Central memory CD4-positive, alpha-beta T cell (primary cell): ENCODE measurements at places on chromosomes 12 and 14.
A peak's percentile ranks its signal among the peaks of the same experiment; 100 is the strongest.

- no peak for DNase-seq
Observed at GRCh38 chr12:123071099-123071800, 79.6 kb downstream of the PITPNM2 start.

- no peak for DNase-seq
Observed at GRCh38 chr12:111469401-111469800, 63.7 kb downstream of the SH2B3 start.

- DNase-seq, result no peak
Observed at GRCh38 chr12:27852742-27853141, 72.7 kb upstream of the MANSC4 start.

DNA sequence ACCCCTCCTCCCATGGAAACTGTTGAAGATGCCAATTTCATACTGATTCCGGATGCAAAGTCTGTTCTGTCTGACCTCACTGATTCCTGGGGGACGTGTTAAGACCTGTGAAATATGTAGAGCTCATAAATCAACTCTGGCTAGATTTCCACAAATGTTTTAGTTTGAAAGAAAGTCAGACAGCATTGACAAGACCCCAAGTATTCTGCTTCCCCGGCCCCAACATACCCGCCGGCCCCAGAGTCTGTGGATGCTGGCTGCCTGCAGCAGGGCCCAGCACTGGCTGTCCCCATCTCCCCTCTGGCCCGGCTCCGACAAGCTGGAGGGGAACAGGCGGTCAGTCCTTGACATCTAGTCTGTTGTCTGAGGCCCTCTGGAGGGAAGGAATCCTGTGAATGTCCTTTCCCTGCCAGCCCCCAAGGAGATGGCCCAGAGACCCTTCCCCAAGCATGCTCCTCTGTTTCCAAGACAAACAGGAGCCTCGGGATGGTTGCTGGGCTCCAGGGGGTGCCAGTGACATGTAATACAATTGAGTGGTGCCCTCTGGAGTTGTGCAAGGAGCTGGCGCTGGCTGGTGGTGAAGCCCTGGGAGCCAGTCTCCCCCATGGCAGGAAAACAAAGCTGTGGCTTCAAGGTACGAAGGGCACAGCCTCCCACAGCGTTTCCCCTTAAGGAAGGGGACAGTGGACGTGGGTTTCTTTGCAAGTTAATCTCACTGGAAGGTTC is 22.3 kb downstream of the FBLN5 start:
- DNase-seq, result no peak

- peak; percentile 75 for DNase-seq
Observed at GRCh38 chr14:75230140-75230792, 48.4 kb upstream of the FOS start.

- no peak for DNase-seq
Observed at GRCh38 chr12:116797885-116798284, 59.8 kb downstream of the RNFT2 start.

- peak; percentile 3 for DNase-seq
Observed at GRCh38 chr12:40946612-40947194, 241.4 kb upstream of the PDZRN4 start.

- DNase-seq, result no peak
Observed at GRCh38 chr12:1046727-1047126, 55.7 kb downstream of the ERC1 start.

DNA sequence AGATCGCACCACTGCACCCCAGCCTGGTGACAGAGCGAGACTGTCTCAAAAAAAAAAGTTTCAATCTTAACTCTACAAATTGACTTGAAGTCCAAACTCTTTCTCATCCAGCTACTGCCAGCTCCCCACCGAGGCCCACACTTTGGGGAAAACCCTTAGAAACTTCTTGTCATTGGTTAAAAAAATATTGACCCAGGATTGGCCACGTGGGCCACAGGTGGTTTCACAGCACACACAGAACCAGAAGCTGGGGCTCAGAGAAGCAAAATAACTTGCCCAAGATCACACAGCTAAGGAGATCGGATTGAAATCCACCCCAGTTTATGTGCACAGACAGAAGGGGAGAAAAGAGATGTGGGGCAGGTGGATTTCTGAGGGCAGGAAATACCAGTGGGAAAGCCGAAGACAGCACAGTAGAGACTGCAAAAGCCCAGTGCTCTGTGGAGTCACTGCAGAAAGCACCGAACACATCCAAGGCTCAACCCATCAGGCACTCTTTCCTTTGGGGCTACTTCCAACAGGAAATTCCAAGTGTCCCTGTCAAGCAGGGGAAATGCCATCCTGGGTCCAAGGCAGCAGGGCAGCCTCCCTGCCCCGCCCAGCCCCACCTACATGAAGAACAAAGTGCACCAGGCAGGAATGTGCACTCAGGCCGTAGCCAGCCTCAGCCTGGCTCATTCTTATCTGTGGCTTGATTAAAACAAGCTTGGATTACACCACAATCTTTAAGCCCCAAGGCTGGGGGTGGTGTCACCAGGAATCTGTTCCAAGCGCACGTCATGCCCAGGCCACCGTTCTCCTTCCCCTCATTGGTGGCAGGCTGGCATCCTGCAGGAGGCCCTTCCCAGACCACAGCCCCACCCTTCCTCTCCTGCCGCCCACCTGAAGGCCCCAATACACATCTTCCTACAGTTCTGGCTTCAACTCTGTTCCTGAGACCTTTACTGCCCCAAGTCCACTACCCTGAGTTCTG is 72.5 kb downstream of the ITPK1 start:
- DNase-seq, result no peak

DNA sequence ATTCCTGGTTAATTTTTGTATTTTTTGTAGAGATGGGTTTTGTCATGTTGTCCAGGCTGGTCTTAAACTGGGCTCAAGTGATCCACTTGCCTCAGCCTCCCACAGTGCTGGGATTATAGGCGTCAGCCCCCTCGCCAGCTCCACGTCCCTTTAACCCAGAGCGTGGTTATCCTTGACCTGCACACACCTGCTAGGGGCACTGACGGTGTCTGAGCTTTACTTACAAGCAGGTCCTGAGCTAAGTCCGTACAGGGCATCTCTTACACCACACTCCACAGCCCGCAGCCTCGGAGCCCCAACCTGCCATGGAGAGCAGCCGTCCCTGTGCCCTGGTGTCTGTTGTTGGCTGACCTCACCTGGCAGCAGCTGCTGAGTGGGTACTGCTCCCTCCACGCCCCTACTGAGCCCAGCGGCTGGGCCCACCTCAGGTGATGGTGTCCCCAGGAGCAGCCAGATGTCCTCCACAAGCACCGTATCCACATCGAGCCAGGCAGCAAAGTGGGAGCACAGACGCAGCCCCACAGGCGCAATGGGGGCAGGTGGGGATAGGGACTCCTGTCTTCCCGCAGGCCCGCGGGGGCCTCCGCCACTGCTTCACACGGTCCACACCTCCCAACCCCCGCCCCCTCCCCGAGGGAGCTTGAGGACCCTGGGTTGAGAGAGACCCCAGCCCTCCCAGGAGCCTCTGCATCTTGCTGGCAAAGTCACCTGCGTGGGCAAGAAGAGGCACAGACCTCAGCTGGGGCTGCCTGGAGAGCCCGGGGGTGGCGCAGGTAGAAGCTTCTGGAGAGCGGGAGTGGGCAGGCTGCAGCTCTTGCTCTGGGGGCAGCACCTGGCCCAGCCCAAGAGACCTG is 325.4 kb upstream of the SFSWAP start:
- DNase-seq, result no peak

GRCh38 chr14:96098309-96098998 is 59.3 kb downstream of the C14orf132 start:
- DNase-seq, result no peak

GRCh38 chr12:26434299-26435068 is 239.1 kb downstream of the SSPN start:
- no peak for DNase-seq

DNA sequence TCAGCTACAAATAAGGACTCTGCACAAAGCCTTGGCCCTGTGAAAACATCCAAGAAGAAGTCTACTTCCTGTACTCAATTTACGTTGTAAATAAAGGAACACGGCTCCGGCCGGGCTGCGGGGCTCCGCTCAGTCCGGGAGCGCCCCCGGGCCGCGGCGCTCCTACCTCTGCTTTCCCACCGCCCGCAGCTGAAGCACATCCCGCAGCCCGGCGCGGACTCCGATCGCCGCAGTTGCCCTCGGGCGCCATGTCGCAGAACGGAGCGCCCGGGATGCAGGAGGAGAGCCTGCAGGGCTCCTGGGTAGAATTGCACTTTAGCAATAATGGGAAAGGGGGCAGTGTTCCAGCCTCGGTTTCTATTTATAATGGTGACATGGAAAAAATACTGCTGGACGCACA is 502.3 kb upstream of the FOXG1 start:
- no peak for DNase-seq

DNA sequence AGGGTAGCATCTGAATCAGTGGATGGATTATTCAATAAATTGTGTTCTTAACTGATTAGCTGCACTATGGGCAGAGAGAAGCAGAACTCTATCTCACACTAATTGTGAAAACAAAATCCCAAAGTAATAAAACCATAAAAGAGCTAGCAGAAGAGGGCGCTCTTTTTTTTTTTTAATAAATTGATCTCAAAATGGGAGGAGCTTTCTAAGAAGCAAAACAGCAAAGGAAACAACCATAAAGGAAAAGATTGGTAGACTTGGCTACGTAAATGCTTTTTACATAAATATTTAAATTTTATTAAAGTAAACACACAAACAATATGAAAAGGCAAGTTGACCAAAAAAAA is 1.5 kb upstream of the TM7SF3 start:
- DNase-seq, result peak; percentile 53
